ENCODE measurements at places on chromosomes 2 and 18.
A peak's percentile ranks its signal among the peaks of the same experiment; 100 is the strongest.

DNA sequence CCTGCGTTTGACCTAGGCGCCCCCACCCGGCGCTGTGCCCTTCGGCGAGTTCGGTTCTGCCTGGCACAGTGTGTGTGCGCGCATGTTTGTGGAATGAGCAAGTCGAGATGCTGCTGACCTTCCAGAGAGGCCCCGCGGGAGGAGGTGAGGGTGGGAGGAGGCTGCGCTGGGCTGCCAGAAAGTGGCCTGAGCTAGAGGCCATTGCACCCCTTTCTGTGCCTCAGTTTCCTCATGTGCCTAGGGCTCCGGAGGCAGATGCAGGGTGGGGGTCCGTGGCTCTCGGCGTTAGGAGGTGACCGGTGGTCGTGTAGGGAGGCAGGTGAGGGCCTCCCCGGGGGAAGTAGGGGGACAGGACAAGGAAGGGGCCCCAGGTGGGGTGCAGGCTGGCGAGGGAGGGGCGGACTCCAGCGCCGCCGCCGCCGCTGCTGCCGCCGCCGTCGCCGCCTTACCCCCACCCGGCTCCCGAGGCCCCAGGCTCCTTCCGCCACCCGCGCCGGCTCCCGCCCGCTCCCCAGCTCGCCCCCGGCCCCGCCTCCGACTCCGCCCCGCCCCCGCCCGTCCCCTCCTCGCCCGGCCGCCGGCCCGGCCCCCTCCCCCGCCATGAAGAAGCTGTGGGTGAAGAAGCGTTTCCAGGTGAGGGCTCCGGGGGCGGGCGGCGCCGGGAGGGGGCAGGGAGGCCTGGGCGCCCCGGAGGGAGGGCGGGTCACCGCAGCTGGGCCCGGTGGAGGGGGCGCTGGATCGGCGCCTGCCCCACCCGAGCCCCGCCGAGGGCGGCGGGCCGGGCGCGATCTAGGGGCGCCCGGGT, 7.0 kb downstream of the SPEG start:
- DNase-seq = no peak

DNA sequence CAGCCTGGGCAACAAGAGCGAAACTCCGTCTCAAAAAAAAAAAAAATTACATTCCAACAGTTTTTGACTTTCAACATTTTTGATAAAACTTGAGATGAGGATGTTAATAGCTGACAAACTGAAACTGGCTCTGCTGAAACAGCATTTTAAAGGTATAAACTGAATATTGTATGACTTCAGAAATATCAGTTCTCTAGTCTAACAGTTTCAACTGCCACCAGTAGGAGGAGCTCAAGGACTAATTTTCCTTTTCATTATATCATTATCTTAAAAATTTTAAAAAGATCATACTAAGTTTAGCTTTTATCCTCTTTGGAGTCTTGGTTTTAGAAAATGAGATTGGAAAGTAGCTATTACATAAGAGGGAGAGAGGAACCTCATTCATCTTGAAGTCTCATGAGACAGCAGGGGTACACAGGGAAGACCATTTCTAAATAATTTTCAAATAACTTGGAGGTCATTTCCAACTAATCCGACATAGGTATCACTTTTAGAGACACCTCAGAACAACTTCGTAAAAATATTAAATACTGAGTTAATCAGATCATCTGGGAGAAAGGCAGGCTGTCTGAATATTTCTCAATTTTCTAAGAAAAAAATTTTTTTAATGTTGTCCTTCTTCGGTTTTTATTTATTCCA, 37.6 kb upstream of the MCM6 start:
- peak; percentile 33 for DNase-seq

GRCh38 chr2:191276792-191277465, 31.7 kb downstream of the MYO1B start:
- DNase-seq = no peak

DNA sequence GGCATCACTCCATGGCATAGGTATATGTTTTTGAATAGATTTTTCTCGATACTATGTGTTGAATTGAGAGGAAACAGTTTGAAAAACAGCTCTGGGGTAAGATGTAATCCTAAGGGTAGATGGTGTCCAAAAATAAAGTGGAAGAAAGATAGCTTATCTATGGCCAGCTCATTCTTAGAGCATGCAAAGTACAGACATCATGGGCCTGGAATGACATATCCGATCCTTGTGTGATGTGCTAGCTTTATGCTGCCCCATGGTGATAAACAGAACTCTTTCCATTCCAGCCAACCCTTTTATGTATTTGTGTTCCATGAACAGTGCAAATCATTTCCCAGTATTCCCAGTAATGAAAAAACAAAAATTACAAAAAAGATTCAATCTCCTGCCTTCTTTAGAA, 390.2 kb upstream of the NXPH2 start:
- DNase-seq = no peak

DNA sequence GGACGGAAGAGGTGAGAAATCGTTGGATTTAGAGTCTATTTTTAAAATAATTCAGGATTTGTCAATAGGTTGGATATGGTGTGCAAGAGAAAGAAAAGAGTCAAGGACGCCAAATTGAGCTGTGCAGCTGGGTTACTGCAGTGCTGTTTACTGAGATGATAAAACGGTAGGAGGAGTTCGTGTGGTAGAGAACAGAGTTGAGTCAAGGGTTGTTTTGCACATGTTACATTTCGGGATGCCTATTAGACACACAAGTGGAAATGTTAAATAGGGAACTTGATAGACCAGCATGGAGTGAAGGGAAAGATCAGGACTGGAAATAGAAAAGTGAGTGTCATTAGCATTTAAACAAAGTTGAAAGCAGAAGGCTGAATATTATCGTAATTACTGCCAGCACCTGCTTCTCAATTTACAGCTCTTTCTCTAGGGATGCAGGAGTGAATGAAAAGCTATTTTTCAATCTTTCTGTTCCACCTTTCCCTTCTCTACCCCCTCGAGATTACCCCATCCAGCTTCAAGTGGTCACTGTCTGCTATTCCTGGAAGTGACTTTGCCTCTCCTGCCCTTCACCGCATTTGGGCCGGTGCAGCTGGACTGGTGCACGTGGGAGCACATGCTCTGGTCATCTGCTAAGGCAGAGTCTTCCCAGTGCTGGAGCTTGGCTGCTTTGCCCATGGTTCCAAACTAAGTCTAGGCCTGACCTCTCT, 30.3 kb downstream of the GPR75 start:
- no peak for DNase-seq

DNA sequence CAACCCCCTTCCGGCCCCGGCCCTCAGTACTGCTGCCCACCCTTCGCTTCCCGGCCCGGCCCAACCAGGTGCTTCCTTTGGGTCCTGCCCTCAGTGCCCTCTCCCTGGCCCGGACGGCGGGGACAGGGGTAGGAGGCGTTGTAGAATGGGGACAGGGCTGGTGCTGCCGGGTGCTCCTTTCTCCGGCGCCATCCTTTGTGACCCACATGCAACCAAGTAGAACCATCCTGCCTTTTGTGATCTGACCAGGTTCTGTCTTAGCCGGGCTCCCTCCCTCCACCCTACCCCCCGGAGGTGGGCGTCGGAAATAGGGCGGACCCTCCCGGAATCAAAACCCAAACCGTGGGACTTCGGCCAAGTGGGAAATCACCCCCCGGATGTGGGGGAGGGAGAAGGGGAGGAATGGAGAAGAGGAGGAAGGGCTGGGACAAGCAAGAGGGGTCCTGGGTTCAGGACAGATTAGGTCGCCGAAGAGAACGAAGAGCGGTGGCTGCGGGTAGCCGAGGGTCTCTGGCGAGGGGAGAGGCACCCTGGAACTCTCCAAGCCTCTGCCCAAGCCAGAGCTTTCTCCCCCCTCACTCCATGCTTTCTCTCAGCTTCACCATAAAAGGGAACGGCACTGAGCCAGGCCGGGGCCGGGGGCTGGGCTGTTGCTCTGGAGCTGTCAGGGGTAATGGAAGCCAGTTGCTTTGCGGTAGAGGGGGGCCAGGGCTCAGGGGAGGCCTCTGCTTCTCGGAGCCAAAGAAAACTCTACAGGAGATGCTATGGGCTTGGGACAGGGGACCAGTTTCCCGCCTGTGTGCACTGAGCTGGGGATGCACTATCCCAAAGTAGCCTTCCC, 756 bp upstream of the OST4 start:
- DNase-seq = no peak

- DNase-seq = no peak
Measured at GRCh38 chr18:64639536-64639935, 490.6 kb upstream of the LINC00305 start.

- peak; percentile 5 for DNase-seq
Measured at GRCh38 chr2:224359569-224359968, 42.3 kb downstream of the FAM124B start.

DNA sequence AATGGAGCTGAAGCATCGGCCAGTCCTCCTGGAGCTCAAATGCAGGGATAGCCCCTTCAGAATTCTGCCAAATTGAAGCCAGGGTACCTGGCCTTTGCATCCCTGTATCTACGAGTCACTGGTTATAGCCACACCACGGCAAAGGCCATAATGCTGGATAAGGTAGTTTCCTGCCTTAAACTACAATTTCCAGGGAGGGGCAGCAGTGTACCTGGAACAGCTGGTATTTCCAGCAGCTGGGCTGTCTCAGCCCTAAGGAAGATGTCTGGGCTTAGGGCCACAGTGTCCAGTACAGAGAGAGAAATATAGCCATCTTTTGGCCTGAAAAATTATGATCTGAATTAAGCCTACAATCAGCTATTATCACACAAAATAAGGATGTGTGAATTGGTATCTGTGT, 180.3 kb downstream of the GCA start:
- DNase-seq = no peak

- DNase-seq = no peak
Measured at GRCh38 chr2:43059183-43059897, 167.1 kb downstream of the ZFP36L2 start.

Measured in SW480 (cell line).